Hematopoietic multipotent progenitor cell treated with erythropoietin and hydrocortisone succinate and interleukin-3 and kit ligand, for 6 days (in vitro differentiated cells): ENCODE measurements at places on chromosomes 6 and 20.

GRCh38 chr20:8335495-8336195 lies 203.6 kb downstream of the PLCB1 start:
- no peak for DNase-seq

DNA sequence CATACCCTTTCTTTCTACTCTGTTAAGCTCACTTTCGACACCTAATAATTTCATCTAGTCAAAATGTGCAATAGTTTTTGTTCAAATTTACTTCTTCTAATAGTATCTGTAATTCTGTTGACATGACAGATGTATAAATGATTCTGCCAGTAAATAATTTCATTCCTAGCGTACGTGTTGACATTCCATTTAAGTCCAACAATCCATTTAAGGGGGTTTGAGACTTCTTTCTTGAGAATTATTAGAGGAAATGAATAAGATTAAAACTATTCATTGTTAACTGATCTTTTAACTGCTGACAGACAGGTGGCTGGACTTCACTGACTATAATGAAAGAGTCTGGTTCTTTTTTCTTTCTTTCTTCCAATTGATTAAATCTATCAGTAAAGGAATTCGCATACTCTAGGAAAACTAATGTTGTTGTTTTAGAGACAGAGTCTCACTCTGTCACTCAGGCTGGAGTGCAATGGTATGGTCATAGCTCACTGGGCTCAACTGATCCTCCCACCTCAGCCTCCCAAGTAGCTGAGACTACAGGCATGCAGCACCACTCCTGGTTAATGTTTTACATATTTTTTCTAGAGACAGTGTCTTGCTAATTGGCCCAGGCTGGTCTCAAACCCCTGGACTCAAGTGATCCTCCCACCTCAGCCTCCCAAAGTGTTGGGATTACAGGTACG lies 55.9 kb downstream of the MAP3K5 start:
- no peak for DNase-seq

- DNase-seq = no peak
Measured at GRCh38 chr6:55449225-55449624, 122.0 kb downstream of the GFRAL start.

GRCh38 chr6:3893917-3894316 lies 44.7 kb downstream of the FAM50B start:
- no peak for DNase-seq

DNA sequence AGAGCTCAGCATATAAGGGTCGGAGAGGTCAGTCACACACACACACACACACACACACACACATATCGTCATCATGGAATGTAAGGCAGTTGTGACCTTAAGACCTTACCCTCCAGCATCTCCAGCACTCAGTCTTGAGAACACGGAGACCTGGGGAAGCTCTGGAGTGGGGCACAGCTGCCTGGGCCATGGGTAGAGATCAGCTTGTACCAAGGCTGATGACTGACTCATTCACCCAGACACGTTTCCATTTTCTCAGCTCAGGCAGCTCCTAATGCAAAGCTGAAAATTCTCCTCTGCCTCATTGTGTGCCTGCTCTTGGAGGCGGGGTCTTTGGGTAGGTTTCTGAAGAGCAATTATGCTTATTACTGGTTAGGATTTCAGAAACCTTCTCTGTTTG lies 38.3 kb upstream of the PDYN start:
- no peak for DNase-seq

DNA sequence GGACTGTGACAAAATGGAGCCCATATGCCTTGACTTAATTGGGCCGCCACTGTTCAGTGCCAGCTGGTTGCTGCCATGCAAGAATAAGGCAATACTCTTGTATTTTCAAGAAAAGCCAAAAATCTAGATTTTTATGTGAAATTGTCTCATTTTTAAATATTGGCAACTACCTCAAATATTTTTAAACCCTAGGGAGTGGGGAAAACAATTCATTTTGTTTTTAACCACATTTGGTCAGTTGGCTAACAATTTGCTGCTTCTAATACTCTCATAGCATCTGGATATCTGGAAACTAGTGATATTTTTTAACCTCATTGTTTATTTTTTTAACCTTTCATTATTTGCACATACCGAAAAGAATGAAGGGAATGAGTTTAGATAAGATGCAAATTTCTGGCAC lies 91.0 kb downstream of the EYA2 start:
- no peak for DNase-seq

DNA sequence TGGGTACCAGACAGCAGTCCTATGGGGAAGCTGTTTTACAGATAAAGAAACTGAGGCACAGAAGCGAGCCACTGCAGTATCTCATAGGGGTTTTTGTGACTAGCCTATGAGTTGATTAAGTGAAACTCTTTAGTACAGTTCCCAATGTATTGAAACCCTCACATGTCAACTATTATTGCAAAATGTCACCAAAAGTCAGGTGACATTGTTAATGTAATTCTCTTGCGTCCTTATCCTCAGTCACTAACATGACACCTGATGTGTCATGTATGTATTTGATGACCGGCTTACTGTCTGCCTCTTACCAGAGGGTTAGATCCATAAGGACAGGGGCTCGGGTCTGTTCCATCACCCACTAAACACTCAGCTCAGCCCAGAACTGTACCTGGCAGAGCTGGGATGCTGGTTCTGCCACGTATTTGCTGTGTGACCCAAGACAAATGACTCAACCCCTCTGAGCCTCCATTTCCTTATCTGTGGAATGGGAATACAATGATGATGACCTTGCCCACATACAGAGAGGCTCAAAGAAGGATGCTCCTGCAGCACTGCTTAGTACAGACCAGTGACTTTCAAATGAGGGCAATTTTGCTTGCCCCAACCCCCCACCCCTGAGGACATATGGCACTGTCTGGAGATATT lies 32.9 kb downstream of the PREX1 start:
- DNase-seq = no peak

DNA sequence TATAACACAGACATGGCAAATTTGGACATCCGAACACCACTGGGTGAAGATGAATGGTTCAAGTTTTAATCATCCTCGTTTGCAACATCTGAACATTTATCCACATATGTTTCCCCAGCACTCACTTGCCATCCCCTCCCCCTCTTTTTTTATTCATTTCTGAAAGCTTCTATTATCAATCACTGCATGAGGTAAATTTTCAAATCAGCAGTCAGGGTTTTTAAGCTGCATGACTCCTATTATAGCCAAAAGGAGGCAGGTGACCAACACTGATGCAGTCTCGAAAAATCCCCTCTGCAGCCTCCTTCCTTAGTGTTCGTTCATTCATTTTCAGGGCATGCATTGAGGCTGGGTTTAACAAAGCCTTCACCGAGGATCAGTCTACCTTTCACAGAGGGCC lies 530.8 kb upstream of the JARID2 start:
- no peak for DNase-seq

DNA sequence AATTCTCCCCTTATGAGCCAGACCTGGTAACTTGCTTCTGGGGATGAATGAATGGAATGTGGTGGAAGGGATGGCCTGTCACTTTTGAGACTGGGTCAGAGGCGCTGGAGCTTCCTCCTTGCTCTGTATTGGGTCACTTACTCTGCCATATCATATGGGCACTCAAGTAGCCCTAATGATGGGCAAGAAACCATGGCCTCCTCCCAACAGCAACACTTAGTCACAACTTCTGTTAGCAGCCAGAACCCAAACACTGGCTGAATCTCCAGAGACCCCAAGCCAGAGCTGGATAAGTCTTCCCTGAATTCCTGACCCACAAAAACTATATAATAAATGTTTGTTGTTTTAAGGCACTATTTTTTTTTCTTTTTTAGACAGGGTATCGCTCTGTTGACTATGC lies 5.5 kb downstream of the E2F1 start:
- DNase-seq = no peak

- DNase-seq = no peak
Measured at GRCh38 chr6:4088704-4089103, 9.8 kb upstream of the FAM217A start.

GRCh38 chr6:118750143-118750542 lies 98.8 kb upstream of the CEP85L start:
- DNase-seq = peak; percentile 36

GRCh38 chr20:56418385-56418861 lies 6.4 kb downstream of the CASS4 start:
- DNase-seq = no peak

- peak; percentile 61 for DNase-seq
Measured at GRCh38 chr20:1619861-1620444, at the start of gene SIRPB1. SIRPB1 (minus strand) TSS chr20:1620009; CDS start chr20:1619944, 65 bp downstream.

DNA sequence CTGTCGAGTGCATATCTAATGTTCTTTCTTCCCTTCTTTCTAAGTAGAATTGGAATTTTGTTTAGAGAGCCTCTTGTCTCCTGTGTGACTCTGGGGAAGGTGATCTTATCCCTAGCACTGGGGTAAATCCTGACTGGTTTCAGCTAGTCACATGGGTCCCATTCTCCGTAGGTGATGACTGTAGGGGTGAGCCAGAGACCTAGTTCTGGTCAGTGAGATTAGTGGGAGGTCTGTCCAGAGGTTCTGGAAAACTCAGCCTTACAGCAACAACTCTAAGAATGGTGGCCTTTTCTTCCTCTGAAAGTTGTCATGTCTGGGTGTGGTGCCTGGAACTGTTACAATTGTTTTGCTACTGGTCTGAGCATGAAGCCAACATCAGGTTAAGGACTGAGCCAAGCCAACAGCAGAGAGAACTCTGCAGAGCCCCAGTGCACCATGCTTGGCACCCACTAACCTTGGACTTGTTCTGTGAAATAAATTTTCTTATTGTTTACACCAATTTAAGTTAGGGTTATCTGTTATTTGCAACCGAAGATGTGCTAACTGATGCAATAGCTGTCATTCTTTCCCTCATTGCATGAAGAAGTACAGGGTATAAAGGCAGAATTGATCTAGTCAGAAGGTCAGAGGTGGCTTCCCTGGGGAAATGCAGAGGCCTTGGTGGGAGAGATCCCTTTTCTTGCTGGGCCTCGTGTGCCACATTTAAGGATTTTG lies 56.8 kb upstream of the TULP4 start:
- no peak for DNase-seq

GRCh38 chr6:72245565-72245964 lies 359.2 kb downstream of the RIMS1 start:
- DNase-seq = no peak

- no peak for DNase-seq
Measured at GRCh38 chr6:89828988-89829471, 650 bp upstream of the CASP8AP2 start.

DNA sequence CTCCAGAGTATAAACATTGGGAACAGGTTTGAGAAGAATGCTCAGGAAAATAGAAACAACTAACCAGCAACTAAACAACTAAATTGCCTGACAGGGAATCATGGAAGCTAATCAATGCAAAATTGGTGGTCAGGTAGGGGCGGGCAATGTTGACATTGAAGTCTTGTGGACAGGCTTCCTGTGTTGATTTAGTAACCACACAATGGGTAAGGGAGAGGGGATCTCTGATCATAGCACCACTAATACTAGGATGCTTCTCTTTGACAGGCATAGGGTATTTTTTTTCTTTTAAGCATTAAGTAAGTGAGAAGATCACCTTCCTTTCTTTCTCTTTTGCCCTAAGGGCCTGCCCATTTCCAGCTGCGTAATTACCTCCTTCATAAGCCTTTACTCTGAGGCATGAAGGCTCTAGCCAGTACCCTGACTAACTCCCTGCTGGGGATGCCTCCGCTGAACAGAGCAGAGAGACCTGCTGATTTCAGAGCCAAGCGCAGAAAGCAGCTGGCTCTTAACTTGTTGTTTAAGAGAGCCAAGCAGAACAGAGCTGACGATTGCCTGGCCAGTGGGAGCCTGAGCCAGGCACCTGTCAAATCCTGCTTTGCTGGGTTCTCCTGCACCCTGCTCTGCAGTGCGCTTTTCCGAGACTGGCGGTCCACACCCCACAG lies 118.7 kb downstream of the BMP2 start:
- DNase-seq = no peak

GRCh38 chr6:138653435-138653834 lies 120.1 kb upstream of the CCDC28A start:
- no peak for DNase-seq

DNA sequence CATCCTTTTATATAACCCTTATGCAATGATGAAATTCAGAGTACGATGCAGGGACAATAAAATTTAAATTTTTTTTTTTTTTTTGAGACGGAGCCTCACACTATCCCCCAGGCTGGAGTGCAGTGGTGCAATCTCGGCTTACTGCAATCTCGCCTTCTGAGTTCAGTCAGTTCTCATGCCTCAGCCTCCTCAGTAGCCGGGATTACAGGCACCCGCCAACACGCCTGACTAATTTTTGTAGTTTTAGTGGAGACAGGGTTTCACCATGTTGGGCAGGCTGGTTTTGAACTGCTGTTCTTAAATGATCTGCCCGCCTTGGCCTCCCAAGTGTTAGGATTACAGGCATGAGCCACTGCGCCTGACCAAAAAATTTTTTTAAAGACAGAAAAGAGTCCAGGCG lies 15.2 kb downstream of the MTO1 start:
- no peak for DNase-seq

DNA sequence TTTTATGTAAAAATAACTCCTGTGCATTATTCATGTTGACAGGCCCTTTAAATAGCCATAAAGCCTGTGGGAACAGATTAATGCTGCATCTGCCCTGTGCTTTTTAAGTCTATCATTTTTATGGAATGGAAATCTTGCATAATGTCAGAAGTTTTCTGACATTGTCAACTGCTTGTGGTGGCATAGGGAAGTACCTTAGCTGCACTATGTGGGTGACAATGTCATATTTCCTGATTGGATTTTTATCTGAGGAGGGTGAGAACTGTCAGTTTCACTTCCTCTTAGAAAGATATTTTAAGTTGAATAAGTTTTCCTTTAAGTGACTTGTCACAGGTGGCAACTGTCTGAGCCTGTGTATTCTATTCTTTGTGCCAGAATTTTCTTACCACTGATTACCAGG lies 267.9 kb downstream of the PLCB1 start:
- peak; percentile 74 for DNase-seq

- DNase-seq = peak; percentile 67
Measured at GRCh38 chr6:30200551-30201281, 12.5 kb downstream of the TRIM26 start.

GRCh38 chr6:141851063-141851462 lies 281.7 kb upstream of the GJE1 start:
- no peak for DNase-seq

DNA sequence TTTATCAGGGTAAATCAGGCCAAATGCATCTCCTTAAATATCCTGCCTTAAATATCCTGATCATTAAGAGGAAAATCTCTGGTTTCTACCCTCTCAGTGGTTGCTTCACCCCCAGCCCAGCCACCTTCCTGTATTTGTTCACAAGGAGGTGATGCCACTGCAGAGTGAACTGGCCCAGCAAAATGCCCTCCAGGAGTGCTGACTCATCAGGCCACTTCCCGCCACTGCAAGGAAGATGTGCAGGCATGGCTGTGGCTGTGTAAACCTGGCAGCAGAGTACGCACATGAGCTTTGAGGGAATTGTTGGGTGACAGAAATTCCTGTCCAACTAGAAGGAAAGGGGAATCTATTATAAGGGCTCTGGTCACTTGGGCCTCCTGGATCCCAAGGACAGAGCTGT lies 13.8 kb downstream of the NQO2 start:
- DNase-seq = peak; percentile 65

DNA sequence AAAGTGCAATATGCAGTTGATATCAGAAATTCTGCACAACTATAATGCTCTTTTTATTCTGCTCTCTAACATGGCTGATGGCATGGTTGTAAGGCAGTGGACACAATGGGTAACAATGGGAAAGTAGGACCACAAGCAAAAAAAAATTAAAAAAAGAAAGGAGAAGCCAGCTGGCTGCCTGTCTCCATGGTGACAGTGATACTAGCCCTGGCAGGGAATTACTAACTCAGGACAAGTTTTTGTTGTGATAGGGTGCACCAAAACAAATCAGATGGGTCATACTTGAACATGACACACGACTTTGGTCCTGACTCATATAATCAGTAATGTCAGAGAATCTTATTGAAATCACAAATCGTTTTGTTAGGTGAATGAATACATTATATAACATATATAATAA lies 169.4 kb downstream of the TRDN start:
- DNase-seq = no peak

- DNase-seq = peak; percentile 67
Measured at GRCh38 chr6:29516108-29516507, 28.4 kb upstream of the MAS1L start.
